Effector memory CD4-positive, alpha-beta T cell (primary cell): ENCODE measurements at places on chromosomes 1 and 21.

DNA sequence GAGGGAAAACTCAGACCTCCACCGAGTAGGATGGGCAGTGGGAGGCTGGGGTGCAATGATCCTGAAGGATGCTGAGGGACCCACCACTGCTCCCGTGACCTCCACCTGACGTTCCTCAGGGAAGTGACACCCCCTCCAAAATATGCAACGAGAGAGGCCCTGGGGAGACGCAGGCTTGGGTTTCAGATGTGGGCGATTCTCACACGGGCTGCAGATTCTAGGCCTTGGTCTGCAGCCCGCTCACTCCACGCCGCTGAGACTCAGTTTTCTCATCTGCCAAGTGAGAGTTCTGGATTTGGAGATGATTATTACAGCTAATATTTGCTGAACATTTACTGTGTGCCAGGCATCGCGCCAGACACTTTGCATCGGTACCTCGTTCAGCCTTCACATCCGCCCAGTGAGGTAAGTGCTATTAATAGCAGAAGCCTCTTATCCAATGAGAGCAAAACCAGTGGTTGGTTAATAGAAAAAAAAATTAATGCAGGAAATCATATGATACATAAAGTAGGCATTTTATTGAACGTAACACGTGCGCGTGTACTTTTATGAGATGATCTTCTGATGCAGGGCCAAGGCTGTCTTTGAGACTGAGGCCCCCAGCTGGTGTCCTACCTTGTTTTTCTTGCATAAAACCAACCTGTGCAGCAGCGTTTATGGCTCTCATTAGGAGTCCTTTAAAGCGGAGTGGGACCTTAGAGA lies 102.0 kb upstream of the RUNX3 start:
- DNase-seq = peak; percentile 65

DNA sequence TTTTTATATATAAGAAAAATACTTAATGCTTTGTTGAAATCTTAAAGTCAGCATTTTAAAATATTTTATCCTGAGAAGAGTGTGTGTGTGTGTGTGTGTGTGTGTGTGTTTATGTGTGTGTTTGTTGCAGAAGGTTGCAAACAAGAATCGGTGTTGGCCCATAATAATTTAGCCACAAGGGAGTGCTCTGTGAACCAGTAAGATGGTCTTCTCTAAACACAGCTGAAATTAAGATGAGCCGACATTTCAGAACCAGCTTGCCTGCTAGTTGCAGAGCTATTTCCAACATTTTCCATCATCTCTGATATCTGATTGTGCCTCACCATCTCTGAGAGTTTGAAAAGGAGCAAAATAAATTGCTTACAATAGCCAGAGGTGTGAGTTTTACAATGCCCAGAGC lies 158.8 kb upstream of the SGIP1 start:
- no peak for DNase-seq

GRCh38 chr1:85605484-85606413 lies 25.2 kb downstream of the CCN1 start:
- no peak for DNase-seq

DNA sequence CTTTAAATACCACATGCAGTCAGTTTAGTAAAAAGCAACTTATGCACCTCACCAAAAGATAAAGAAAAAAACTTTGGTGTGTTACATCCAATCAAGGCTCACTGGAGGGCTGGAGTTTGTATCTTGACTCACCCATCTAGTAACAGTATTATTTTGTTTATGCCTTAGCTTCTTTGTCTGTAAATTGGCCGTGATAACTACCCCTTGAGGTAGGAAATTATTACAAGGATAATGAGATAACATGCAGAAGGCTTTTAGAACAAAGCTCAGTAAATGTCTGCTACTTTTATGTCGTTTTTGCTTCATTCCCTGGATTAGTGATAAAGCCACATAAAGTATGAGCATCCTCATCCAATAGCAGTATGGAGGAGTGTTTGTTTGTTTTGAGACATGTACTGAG lies 94.8 kb downstream of the ATP5PO start:
- no peak for DNase-seq

- no peak for DNase-seq
Observed at GRCh38 chr1:179105393-179105792, 23.5 kb downstream of the TOR3A start.

DNA sequence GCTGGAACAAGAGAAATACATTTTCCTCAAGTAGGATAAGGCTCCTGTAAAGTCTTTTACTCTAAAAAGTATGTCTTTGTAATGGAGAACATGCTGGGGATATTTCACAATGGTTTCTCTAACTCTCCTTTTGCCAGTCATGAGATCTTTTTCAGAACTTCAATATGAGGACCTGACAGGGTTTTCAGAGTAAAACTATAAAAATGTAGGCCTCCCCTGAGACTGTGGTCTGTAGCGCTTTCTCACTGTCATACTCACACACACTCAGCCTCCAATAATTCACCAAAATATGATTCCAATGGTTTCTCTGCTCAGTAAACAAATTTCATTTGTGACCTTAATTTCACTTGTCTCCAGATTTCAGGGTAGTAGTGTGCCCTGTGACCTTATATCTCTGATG lies 440.1 kb upstream of the PTBP2 start:
- no peak for DNase-seq

GRCh38 chr1:172903581-172904220 lies 147.0 kb downstream of the TNFSF18 start:
- no peak for DNase-seq

DNA sequence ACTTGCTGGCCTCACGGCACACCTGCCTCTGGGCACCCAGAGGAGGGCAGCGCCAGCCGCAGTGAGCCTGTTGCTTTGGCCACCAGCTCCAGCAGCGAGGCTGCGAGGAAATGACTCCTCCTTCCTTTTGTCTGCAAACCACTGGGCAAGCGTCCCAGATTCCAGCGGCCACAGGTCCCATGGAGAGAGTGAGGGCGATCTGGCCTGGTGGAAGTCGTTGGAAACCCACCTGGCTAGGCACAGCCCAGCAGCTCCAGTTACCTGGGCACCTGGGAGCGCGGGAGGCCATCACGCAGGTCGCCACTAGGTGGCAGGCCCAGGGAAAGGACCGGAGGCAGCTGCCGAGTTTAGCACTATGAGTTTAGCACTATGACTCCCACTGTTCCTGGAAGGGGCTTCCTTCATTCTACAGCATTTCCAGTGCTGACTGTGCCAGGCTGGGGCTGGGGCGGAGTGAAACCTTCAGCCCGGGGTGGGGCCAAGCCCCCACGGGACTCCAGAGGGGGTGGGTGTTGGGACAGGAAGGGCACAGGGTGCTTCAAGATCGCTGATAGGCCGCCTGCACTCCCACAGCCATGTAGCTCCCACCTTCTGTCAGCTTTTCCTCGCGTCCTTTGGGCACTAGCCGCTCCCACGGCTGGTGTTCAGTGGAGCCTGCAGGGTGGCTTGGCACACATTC lies 1.1 kb upstream of the ESPN start:
- peak; percentile 47 for DNase-seq

DNA sequence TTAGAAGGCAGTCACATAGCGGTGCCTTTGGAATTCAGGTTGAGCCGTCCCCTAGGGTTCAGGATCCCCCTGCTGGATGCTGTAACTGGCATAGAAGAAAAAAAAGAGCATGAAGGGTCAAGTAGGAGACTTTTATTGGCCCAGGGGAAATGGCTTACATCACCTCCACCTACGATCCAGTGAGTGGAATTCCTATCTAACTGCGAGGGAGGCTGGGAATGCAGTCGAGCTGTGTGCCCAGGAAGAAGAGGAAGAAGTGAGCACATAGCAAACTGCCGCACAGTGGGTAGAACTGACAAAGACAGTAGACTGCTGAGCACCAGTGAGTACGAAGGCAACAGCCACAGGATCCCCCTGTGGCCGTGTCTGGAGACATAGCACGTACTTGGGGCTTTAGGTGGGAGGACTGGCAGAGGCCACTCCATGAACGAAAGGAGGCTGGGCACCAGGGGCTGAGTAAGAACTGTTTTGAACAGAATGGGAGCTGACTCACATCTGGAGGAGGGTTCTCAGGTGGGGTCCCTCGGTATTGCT lies 79.2 kb downstream of the RNF220 start:
- DNase-seq = no peak

DNA sequence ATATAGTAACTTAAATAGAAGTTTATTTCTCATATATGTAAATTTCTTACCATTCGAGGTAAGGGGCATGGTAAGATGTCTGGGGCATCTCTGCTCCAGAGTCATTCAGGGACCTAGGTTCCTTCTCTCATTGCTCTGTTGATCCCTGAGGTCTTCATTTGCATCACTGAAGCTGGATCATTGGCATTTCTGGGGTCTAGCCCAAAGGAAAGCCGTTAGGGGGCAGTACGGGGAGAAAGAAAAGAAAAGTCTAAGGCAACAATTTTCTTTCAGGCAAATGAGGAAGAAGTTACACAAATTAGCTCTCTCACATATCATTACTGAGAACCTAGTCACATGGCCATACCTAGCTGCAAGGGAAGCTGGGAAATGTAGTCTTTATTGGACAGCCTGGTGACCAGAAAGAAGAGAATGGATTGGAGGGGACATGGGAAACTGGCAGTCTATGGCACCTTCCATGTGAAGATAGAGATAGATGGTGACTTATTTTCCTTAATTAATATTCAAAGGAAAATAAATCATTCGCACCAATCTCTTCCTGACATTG lies 10.2 kb upstream of the SUSD4 start:
- no peak for DNase-seq

- no peak for DNase-seq
Observed at GRCh38 chr1:167617153-167618147, 12.6 kb upstream of the RCSD1 start.

DNA sequence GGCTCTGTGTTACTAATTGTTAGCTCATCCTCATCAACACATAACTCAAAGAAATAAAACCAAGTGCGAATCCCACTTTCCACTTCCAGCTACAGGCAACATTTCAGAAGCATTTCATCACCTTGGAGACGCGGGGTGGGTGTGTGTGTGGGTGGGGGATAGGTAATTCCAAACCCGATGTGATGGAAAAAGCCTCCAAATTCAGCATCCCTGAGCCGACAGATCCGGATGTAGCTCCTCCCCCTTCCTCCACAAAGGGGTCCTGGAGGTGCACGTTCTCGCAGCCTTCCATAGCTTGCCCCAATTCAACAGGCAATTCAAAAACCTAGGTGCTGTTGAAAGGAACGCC lies 486 bp downstream of the HSPA13 start:
- no peak for DNase-seq

DNA sequence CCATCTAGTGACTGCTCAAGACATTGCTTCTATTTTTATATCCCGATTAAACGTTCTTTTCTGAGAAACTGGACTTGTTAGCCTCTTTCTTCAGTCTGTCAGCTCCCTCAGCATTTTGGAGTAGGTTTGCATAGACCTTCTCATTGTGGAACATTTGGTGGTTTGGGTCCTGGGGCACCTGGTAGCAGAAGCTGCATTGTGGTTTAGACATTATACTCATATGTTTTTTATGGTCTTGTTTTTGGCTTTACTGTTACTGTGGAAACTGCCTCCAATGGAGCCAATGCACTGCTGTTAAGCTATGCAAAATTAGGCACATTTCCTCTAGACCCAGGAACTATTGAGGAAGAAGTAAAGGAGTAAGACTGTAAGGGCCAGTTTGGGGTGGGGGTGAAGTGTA lies 36.7 kb upstream of the LRRC8B start:
- DNase-seq = no peak

GRCh38 chr1:50637460-50637859 lies 214.2 kb upstream of the DMRTA2 start:
- DNase-seq = no peak

- no peak for DNase-seq
Observed at GRCh38 chr1:205879974-205880373, 30.0 kb upstream of the PM20D1 start.

GRCh38 chr1:84202126-84202525 lies 58.1 kb downstream of the PRKACB start:
- no peak for DNase-seq

DNA sequence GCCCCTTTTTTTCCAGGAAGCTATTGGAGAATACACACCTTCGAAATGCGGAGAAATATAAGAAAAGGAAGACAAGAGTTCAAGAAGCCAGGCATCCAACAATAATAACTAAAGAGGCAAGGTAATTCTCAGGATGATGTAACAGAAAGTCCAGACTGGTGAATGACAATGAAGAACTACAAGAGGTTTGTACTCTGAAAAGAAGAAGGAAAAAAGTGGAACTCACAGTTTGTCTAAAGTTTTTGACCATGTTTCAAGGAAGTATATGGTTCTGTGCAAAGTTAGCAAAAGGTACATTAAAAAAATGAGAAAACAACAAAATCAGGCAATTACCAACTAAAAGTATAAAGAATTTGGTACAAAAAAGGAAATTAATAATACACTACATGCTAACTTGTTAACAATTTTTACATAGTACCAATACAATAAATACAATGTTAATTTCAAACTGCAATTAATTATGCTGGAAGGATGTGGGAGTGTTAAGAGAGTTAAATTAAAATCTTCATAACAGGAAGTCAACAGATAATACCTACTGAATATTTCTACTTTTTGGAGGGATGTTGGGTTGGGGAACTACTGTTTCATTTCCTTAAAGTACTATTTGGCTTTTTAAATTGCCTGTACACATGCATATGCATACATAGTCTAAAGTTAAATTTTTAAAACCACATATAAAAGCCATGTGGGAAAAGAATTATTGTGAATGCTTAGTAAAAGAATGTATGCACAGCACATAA lies 12.9 kb upstream of the CD55 start:
- DNase-seq = no peak

DNA sequence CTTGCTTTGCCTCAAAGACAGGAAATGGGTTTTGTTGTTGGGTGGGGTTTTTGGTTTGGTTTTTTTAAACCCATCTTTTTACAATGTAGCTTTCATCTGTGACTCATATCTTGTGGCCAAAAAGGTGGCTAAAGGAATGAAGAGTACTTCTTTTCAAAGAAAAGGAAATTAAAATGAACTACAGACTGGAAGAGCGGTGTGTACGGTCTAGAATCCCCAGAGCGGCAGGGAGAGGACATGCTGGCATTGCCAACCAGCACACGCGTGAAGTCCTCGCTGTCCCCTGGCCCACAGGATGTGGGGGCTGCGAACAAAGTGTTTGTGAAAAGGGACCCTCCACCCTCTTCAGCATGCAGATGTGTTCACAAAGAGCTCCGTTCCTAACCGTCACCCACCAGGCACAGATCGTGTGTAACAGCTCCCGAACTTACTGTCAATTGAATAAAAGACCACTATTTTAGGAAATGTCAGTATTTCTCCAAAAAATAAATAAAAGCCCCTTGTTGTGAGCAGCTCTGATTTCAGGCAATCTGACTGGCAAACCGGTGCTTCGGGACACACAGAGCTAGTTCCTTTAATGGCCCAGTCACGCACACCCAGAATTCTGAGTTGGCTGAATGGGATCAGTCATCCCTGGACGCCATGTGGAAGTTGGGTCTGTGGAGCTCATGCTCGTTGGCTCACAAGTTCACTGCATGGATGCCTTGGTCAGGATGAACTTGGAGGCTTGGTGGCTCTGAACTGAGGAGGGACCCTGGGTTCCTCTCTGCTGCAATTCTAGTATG lies 602.9 kb downstream of the NPHP4 start:
- DNase-seq = no peak
